HFFc6 (cell line): ENCODE measurements at places on chromosomes 1 and 21.

- no peak overlapping the region for H3K27ac ChIP-seq
- peaks cover 9% of the 10 kb centered on the region for H3K4me1 ChIP-seq
- H3K27me3 ChIP-seq: no peaks in the 10 kb centered on the region
- no peak overlapping the region for H3K4me3 ChIP-seq
These were observed 30.3 kb downstream of the YARS1 start for GRCh38 chr1:32786856-32787255.

DNA sequence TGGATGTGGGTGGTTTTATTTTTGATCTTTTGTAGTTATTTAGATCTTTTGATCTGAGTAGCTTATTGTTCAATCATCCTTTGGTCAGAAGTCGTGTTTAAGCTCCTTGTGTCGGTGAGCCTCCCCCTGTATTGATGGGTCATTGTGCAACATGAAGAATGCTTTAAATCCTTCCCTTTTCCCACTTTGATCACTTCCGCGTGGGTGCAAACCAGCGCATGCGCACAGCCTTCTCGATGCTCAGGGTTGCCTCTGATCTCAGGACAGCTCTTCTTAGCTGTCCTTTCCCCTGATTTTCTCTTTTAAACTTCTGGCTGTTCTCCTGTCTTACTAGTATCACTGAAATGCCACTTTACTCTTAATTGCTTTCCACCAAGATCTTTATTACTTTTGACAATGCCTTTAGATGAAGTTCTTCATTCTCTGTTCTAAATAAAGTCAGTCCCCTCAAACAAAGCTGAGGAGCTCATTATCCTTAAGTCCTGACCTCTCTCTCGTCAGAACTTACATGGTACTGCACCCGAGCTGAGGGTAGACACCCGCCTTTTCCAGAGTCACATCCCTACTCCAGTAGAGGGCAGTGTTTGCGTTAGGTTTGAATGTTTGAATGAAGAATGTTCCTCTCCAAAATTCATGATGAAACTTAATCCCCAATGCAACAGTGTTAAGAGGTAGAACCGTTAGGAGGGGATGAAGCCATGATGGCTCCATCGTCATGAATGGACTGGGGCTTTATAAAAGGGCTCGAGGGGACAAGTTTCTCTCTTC, 547.9 kb upstream of the TMPRSS15 start:
- no peaks in the 10 kb centered on the region for H3K4me1 ChIP-seq
- no peaks in the 10 kb centered on the region for H3K27me3 ChIP-seq

DNA sequence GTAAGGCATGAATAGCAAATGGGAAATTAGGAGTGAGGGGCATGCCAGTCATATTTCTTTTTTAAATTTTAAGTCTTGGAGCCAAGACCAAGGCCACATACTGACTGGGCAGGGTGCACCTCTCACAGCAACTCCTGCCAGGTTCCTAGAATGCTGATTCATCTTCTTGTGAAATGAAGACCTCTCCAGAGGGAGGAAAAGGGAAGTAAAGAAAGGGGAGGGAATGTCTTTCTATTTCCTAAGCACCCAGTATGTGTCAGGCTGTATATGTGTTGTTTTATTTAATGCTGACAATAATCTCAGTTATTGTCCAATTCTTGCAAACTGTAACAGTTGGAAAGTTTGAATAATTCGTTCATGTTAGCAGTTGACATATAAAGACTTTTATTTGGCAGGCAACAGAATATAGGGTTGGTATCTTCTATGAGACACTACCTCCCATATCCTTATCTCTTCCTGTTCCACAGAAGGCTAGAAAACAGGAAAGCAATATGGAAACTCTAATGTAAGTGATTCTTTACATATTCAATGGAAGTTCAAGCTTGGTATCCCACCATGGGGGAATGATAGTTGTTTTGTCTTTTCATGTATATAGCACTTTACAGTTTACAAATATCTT, 259.1 kb upstream of the USP24 start:
- no peak for DNase-seq
- H3K27me3 ChIP-seq: peaks cover 2% of the 10 kb centered on the region; the same call in 1 of the 2 replicates
- no peaks in the 10 kb centered on the region for H3K36me3 ChIP-seq
- no peak overlapping the region for H3K27ac ChIP-seq
- H3K4me1 ChIP-seq: peaks cover 33% of the 10 kb centered on the region
- H3K4me3 ChIP-seq: no peak overlapping the region

GRCh38 chr21:37208741-37209225, 58.4 kb downstream of the VPS26C start:
- peaks cover 10% of the 10 kb centered on the region for H3K36me3 ChIP-seq
- no peak overlapping the region for H3K4me3 ChIP-seq
- H3K4me1 ChIP-seq: peaks cover 27% of the 10 kb centered on the region
- H3K27ac ChIP-seq: no peak overlapping the region

DNA sequence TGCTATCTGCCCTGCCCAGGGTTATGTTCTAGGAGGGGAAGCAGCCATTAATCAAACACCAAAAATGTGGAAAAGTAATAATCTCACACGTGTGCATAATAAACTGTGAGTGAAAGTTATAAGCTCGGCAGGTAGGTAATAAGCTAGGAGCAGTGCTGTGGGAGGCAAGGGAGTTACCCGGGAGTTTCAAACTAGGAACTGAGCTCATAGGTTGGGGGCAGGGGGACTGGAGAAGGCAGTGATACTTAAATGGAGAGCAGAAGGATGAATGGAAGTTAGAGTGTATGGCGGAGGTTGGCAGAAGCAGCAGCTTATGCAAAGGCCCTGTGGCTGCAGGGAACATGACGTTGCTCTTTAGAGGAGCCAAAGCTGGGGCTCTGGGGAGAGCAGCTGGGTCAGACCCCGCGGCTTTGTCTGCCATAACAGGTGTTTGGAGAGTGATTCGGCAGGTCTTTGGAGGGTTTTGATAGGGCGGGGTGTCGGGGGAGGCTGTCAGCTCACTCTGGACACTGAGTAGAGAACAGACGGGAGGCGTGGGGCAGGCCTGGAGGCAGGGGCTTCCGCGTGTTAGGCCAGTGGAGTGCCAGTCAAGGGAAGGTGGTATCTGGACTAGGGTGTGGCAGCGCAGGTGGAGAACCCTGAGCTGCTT, 20.0 kb downstream of the PTPRF start:
- H3K4me3 ChIP-seq: no peak overlapping the region
- H3K27ac ChIP-seq: no peak overlapping the region
- H3K4me1 ChIP-seq: peaks cover 14% of the 10 kb centered on the region
- 0 out of 2 replicates have a peak, but pooled peaks cover 7% of the 10 kb centered on the region for H3K36me3 ChIP-seq
